CD4-positive, alpha-beta memory T cell (primary cell): ENCODE measurements at places on chromosomes 3 and 15. TPM values are rescaled to one million over a fixed set of nuclear protein-coding genes. Genes with fewer than 3 reads are reported as not detected.

LRTM1 gene
- not detected for total RNA-seq

DNA sequence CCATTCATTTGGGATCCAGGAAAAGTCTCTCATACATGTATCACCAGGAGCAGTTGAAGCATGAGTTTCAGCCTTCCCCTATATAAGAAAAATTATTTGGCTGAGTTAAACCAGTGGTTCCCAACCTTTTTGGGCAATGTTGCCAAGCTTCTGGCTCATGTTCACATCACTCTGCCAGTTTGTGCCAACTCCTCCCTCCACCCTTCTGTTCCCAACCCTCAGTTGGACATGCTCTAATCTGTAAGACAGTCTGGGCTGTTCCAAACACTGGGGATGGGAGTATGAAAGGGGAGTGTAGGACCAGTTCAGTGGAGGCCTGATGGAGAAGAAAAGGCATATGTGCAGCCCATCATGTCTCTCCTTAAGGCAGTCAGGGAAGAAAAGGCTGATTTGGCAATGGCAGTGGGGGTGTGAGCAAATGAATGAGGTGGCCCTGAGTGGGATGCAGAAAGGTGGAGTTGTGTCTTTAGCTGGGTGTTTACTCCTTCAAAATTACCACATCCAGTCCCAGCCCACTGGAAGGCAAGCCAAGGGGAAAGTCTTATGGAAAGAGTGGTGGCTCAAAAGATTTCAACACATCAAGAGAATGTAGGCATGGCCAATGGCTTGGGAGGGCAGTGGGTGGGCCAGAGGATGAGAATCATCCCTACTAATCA, 32.0 kb upstream of the PRICKLE2 start:
- no peak overlapping the region for H3K27ac ChIP-seq
- no peak overlapping the region for H3K4me3 ChIP-seq

GRCh38 chr3:178073366-178073765, 462.9 kb upstream of the KCNMB2 start:
- no peak overlapping the region for H3K27ac ChIP-seq
- no peak for DNase-seq
- H3K4me3 ChIP-seq: no peak overlapping the region
- H3K36me3 ChIP-seq: no peaks in the 10 kb centered on the region
- no peaks in the 10 kb centered on the region for H3K27me3 ChIP-seq
- H3K4me1 ChIP-seq: no peaks in the 10 kb centered on the region

SOX2 gene
- total RNA-seq: not detected

CXCR6 gene
- 9.6 TPM for total RNA-seq

GRCh38 chr3:8445861-8446260, 55.8 kb upstream of the LMCD1 start:
- no peak for DNase-seq
- H3K4me1 ChIP-seq: peaks cover 4% of the 10 kb centered on the region
- no peak overlapping the region for H3K27ac ChIP-seq
- H3K4me3 ChIP-seq: no peak overlapping the region
- no peaks in the 10 kb centered on the region for H3K27me3 ChIP-seq
- H3K36me3 ChIP-seq: no peaks in the 10 kb centered on the region

DNA sequence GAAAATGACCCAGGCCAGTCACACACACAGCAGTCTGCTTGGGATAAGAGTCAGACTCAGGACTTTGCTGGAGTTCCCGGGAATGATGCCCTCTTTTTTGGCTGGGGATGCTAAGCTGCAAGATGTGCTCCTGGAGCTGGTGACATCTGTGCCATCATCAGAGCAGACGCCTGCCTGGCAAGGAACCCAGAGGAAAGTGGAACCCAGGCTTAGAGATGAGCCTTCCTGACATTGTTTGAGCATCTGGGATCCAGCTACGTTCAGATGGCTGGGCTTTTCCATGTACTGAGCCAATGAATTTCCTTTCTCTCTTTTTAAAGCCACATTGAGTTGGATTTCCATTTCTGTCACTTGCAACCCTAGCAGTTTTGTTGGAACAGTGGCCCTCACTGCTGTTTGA, 53.3 kb downstream of the EBLN2 start:
- H3K4me3 ChIP-seq: no peak overlapping the region
- H3K27ac ChIP-seq: no peak overlapping the region
- H3K36me3 ChIP-seq: no peaks in the 10 kb centered on the region
- no peaks in the 10 kb centered on the region for H3K4me1 ChIP-seq

DNA sequence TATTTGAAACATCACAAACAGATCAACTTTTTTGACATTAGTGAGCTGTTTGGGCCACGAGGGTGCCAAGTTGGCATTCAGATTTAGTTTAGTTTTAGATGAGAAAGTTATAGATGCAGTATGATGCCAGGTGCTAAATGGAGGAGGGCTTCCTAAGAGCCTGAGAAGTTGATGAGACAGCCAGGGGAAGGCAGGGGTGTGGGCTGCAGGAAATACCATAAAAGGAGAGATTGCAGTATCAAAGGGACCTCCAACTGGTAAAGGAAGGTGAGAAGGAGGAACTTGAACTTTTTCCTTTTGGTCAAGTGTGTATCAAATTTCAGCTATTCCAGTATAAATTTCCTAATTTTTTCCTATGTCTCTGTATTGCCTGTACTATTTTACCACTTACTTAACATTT, 2.0 kb upstream of the TNIK start:
- H3K4me1 ChIP-seq: peaks cover 21% of the 10 kb centered on the region
- H3K36me3 ChIP-seq: no peaks in the 10 kb centered on the region
- no peaks in the 10 kb centered on the region for H3K27me3 ChIP-seq
- peak; percentile 23 for DNase-seq
- H3K27ac ChIP-seq: no peak overlapping the region

DNA sequence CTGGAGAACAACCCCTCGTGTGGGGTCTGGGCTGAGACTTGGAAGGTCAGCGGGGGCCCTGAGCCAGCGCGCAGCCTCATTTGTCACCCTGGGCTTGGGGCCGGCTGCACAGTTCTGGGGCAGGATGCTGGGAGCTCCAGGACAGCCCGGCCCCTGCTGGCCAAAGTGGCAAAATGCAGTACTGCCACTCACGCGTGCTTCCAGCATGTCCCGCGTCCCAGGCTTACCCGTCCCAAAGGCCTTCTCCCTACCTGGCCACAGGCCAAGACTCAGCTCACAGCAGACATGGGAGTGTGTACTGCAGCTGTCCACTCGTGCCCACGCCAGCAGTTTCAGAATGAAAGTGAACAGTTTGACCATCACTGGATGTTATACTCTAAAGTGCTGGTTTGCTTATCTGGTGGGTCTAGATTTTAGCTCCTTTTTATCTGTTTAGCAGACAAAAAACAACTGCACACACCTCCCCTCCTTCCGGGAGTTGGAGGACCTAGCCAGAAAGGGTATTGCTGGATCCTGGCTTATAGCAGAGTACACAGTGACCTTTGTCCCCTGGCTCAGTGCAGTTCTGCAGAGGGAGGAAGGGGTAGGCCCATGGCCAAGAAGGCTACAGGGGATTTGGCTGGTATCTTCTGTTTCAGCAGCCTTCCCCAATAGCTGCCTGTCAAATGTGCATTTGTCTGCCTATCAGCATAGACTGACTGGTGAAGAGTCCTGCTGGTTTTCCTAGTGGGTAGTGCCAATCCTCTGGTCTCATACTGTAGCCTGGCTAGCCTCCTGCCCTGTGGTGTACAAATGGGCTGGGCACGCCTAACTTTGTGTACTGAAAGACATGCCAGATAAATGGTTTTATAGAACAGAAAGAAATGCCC, 23.2 kb upstream of the IP6K2 start:
- H3K27me3 ChIP-seq: no peaks in the 10 kb centered on the region
- peak; percentile 25 for DNase-seq
- H3K4me3 ChIP-seq: no peak overlapping the region
- H3K4me1 ChIP-seq: no peaks in the 10 kb centered on the region
- no peaks in the 10 kb centered on the region for H3K36me3 ChIP-seq

- H3K27ac ChIP-seq: no peak overlapping the region
- H3K4me3 ChIP-seq: no peak overlapping the region
- no peaks in the 10 kb centered on the region for H3K27me3 ChIP-seq
Measured at GRCh38 chr3:135558906-135559305, 406.6 kb upstream of the PPP2R3A start.

DNA sequence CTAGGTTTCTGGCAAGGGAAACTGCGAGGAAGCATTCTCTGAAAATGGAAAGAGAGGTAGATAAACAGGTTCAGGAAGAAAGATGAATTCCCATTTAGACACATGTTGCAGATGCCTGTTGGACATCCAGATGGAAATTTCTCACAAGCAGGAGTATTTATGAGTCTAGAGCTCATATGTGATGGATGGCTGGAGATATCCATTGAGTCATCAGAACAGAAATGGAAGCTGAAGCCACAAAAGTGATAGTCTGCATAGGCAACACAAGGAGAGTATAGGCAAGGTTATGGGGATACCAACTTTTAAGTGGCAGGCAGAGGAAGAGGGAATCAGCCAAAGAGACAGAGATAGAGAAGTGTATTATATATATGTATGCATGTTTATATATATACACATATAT, 6.3 kb upstream of the RAMAC start:
- H3K36me3 ChIP-seq: no peaks in the 10 kb centered on the region
- DNase-seq: no peak
- no peak overlapping the region for H3K4me3 ChIP-seq
- no peaks in the 10 kb centered on the region for H3K4me1 ChIP-seq

DNA sequence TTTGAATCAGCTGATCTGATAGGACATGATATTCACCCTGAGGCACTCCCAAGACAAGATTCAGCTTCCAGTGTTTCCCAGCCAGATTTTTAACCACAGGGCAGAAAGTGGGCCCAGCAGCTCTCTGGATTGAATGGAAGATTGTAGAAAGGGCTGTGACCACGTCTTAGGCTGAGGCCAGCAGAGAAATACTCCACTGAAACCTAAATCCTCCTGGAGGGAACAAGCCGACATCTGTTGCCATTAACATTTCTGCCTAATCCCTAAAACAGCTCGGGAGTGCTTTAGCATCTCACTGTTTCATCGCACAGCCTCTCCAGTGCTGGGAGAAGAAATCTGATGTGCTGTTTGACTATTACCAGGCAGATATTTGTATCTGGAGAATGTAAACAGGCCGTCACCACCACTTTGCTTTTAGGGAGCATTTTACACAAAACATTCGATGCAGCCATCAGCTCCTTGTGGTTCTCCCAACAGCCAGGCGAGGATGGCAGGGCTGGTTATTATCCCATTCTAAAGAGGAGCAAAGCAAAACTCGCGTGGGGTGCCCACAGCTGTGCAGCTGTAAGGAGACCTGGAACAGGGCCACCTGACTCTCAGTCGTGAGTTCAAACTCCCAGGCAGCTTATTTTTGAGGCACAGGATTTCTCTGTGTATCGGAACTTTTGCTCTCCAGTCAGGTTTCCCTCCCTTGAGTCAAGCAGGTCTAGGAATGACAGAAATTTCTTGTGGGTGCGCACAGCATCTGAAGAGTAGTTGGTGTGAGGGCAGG, 117.4 kb downstream of the LIPC start:
- H3K4me1 ChIP-seq: peaks cover 19% of the 10 kb centered on the region
- H3K36me3 ChIP-seq: no peaks in the 10 kb centered on the region
- H3K4me3 ChIP-seq: no peak overlapping the region
- no peaks in the 10 kb centered on the region for H3K27me3 ChIP-seq
- H3K27ac ChIP-seq: no peak overlapping the region

- H3K4me1 ChIP-seq: peaks cover 3% of the 10 kb centered on the region
- no peaks in the 10 kb centered on the region for H3K27me3 ChIP-seq
- no peak for DNase-seq
- H3K27ac ChIP-seq: no peak overlapping the region
- H3K36me3 ChIP-seq: no peaks in the 10 kb centered on the region
Measured at GRCh38 chr15:40958723-40959122, 5.5 kb downstream of the CHAC1 start.

DNA sequence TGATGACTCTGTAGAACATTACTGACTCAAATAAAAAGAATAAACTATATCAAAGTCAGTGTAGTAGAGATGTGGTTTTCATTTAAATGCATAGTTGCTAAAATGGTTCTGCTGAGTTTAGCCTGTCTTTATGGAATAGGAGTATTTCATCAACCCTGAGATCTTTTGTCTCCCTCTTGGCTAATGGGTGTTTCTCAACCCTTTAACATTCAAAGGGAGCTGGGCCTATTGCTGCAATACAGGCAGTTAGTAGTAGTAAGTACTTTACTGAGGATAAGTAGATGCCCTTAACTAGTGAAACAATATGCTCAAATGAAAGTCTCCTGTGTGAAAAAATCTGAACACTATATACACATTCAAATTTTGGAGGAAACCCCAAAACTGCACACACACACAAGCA, 184.7 kb upstream of the TTC14 start:
- H3K27ac ChIP-seq: no peak overlapping the region
- H3K4me1 ChIP-seq: no peaks in the 10 kb centered on the region
- no peak for DNase-seq
- H3K27me3 ChIP-seq: no peaks in the 10 kb centered on the region
- no peak overlapping the region for H3K4me3 ChIP-seq
- no peaks in the 10 kb centered on the region for H3K36me3 ChIP-seq
